ENCODE measurements at places on chromosomes 13 and 19.

- DNase-seq, result no peak
Observed at GRCh38 chr13:80527400-80527799, 186.5 kb upstream of the SPRY2 start.

DNA sequence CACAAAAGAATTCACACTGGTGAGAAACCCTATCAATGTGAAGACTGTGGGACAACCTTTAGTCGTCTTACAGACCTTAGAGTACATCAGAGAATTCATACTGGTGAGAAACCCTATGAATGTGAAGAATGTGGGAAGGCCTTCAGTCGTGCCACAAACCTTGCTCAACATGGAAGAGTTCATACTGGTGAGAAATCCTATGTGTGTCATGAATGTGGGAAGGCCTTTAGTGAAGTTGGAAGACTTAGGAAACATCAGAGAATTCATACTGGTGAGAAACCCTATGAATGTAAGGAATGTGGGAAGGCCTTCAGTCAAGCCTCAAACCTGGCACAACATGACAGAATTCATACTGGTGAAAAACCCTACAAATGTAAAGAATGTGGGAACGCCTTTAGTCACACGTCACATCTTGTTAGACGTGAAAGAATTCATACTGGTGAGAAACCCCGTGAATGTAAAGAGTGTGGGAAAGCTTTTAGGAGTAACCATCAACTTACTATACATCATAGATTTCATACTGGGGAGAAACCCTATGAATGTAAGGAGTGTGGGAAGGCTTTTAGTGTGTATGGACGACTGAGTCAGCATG, 24.0 kb upstream of the ZNF573 start:
- no peak for DNase-seq

GRCh38 chr13:34076943-34077703, 259.2 kb downstream of the RFC3 start:
- DNase-seq, result no peak

DNA sequence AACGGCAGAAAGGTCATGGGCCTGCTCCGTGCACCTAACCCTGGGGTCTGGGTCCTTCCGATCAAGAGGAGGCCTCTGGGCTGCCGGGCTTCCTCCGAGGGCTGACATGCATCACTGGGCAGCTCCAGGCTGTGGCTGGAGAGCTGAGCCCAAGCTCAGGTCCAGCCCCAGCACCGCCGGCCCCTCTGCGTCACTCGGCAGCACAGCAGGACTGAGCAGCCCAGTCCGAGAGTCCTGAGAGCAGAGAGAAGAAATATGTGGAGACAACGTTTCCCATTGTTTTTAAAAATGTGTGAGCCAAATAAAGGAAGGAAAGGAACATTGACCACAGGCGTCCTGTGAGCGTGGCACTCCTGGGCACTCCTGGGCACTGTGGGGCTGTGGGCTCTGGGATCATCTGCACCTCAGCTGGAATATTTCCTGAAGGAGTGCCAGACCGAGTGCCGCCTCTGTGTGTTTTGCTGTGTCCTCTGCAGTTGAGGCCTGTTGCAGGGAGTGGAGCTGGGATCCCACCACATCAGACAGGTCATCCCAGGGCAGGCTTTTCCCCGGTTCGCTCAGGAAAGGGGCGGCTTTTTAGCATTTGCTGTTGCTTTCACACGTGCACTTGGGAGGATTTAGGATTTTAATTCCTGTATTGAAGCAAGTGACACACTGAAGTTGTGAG, 37.8 kb upstream of the TFDP1 start:
- no peak for DNase-seq

GRCh38 chr19:30497034-30497433, 124.8 kb downstream of the ZNF536 start:
- DNase-seq, result no peak

GRCh38 chr19:38538386-38538785, 79.4 kb downstream of the MAP4K1 start:
- DNase-seq, result no peak

- DNase-seq, result no peak
Observed at GRCh38 chr19:30076101-30076551, 134.1 kb downstream of the URI1 start.

Data from prostate gland (tissue), 2 donors.